ENCODE measurements at places on chromosomes 4 and X.

- DNase-seq, result no peak
Measured at GRCh38 chrX:79556800-79557199, 189.7 kb upstream of the ITM2A start.

GRCh38 chr4:57116245-57116644 lies 6.1 kb upstream of the IGFBP7 start:
- no peak for DNase-seq

- DNase-seq, result peak; percentile 38
Measured at GRCh38 chrX:49309401-49309981, 6.0 kb downstream of the GAGE10 start.

GRCh38 chr4:69092190-69092589 lies 4.1 kb upstream of the UGT2B7 start:
- peak; percentile 59 for DNase-seq

GRCh38 chr4:123043013-123043412 lies 120.6 kb upstream of the NUDT6 start:
- DNase-seq, result no peak

GRCh38 chr4:48461000-48461399 lies 22.1 kb upstream of the SLC10A4 start:
- no peak for DNase-seq

- DNase-seq, result peak; percentile 10
Measured at GRCh38 chrX:22340022-22340616, 67.4 kb downstream of the CBLL2 start.

- DNase-seq, result peak; percentile 28
Measured at GRCh38 chrX:40952855-40953254, 132.4 kb upstream of the USP9X start.

GRCh38 chr4:189377569-189377968 lies 563.1 kb upstream of the FRG1 start:
- DNase-seq, result no peak

DNA sequence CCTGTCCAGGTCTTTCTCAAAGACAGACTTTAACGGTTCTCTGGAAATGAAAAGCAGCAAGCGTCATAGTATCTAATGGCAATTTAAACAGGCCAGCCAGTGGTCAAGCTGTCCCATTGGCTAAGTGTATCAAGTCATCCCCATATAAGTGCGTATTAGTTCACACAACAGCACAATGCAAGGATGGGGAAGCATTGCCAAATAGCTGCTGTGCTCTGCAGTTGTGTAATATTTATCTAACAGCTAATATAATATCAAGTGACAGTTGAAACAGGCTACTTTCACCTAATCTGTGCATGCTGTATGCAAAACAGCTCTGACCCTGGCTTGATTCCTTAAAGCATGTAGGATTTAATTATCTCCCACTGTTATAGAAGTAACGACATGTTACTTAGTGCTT lies 134.8 kb upstream of the PPARGC1A start:
- peak; percentile 59 for DNase-seq

DNA sequence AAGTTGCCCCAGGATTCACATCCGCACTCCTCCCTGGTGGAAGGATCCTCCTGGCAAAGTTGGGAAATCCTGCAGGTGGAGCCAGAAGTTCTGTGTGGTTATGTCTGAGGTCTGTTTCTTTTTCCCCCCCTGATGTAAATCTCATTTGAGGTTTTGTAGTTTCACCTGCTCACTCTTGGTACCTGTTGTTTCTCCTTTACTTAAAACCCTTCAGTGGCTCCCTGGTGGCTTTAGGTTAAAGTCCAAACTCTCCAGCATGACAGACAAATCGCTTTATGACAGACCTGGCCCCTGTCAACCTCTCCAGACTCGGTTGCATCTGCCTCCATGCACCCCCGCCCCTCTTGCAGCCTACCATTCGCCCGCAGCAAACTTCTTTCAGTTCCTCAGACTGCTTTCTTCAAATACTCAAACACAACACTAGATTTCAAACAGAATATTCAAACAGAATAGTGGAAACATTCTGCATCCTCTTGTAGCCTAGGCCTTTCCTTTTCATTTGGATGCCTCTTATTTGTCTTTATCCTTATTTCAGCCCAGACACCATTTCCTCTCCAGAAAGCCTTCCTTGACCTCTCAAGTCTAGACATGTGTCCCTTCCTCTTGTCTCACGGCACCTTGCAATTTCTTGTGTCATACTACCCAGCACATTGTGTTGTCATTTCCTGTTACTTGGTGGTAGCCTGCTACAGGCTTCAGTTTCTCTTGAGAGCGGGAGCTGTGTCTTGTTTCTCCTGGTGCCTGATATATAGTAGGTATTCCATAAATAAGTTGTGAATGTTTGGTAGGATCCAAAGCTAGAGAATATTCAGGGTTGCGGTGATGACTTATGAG lies 24.8 kb downstream of the IL13RA1 start:
- no peak for DNase-seq

DNA sequence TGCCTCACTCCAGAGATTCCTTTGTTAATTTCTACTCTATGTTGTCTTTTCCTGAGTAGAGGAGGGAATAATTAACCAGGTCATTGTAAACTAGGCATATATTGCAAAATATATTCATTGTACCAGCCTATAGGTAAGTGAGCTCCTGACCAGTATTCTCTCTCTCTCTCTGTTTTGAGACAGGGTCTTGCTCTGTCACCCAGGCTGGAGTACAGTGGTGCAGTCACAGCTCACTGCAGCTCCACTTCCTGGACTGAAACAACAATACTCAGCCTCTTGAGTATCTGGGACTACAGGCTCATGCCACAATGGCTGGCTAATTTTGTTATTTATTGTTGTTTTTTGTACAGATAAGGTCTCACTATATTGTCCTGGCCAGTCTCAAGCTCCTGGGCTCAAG lies 198.3 kb downstream of the ARAP2 start:
- no peak for DNase-seq

GRCh38 chr4:155966731-155967395 lies 13.2 kb upstream of the CTSO start:
- peak; percentile 88 for DNase-seq

DNA sequence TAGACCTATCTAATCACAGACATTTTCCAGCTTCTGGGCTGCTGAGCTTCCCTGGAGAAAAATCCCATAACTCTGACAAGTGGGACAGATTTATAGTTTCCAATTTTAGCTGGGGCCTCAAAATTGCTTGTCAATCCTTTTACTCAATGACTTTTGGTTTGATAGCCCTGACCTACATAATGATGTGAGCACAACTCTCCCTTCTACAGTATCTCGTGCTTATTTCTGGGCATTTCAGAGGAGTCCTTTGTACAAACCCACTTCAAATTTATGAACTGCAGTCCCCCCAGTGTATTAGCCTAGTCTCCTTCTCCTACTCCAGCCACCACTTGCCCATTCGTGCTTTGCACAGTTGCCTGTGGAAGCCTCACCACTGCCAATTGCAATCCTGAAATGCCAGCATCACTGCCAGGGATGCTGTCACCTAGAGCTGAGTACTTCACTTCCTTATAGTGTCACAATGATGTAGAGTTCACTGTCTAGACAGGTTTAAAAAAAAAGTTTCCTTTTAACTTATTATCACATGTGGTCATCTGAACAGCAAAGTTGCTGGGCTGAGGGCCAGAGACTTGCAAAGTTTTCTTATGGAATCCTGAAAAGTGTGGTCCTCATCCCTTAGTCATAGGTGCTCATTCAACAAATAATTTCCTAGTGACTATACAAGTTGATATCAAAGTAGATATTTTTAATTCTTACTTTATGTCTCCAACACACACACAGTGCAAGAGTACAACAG lies 21.2 kb downstream of the TRAM1L1 start:
- DNase-seq, result no peak

- DNase-seq, result peak; percentile 24
Measured at GRCh38 chrX:40573763-40574162, 7.0 kb upstream of the ATP6AP2 start.

DNA sequence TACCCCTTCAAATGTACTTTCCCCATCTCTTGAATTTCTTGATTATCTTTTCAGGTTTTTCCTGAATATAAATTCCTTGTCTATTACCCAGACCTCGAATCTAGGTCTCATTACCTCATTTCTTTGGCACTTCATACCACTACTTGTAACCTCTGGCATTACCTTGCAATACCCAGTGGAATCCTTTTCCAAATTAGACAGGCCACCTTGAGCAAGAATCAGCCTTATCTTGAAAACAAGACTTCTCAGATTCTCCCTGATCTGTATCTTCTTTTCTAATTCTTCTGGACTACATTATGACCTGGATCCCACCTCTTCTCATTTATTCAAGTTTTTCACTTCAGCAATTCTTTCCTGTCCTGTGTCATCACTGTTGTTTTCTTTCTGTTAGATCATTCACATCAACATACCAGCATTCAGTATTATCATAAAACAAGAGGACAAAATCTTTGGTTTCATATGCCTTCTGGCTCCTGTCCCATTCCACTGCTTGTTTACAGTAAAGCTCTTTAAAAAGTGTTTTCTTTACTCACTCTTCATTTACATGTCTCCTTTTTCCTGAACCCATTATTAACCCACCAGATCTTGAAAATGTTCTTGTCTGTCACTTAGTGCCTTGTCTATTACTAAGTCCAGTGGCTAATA lies 275.6 kb upstream of the HS3ST1 start:
- no peak for DNase-seq

DNA sequence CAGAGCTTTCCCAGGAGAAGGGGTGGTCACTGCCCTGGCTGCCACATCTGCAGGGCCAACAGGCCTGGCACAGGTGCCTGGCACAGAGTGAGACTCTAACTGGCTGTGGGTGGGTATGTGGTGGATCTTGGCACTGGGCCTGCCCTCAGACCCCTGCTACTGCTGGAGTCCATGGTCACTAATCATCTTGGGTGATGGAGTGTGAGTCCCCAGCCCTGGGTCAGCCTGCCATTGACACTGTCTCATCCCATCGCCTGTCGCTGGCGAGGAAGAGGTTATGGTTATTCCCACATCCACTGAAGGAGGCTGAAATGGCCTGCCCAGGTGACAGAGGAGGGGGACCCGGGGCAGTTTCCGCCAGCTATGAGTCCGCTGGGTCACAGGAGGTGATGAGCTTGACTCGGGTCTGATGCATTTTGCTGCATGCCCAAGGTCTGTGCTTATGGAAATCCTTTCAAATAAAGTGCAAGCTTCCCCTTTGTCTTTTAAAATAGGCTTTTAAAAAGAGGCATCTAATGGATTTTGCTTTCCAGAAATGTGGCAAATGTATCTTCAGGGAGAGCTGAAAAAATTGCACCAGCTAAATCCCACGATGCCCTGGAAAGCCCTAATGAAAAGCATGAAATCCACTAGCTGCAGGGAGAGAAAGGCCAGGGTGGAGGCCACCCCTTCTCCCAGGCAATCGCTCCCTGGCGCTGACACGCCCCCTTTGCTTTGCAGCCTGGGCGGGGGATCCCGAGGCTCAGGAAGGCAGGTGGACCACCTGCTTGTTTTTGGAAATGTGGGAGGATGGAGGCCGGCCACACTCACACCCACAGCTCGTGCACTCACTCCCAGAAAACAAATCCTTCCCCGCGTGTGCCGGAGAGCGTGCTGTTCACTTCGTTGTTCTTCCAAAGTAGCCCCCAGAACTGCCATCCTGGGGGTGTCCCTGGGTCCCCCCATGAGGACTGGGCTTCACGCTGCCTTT lies 54.9 kb downstream of the ABLIM2 start:
- no peak for DNase-seq

DNA sequence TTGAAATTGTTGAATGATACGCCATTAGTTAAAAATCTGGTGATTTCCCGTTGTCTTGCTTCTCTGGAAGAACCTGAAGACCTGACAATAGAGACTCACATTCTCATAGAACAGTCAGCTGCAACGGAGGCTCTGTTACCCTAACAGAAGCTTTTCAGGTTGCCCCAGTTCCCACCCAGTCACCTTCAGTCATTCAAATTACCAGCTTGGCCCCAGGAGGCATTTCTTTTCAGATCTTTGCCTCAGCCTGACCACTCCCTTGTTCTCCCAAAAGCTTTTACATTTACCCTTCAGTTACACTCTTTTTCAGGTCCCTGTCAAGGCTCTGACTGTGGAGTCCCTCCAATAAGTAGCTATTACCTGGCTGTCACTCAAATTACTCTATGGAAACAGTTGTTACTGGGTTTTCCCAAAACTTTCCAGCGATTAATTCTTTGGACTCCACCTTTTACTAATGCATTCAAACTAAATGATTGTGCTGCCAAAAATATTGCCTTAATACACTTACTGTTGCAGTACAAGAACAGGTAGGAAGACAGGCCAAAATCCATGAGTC lies 162.2 kb upstream of the FTHL17 start:
- no peak for DNase-seq

DNA sequence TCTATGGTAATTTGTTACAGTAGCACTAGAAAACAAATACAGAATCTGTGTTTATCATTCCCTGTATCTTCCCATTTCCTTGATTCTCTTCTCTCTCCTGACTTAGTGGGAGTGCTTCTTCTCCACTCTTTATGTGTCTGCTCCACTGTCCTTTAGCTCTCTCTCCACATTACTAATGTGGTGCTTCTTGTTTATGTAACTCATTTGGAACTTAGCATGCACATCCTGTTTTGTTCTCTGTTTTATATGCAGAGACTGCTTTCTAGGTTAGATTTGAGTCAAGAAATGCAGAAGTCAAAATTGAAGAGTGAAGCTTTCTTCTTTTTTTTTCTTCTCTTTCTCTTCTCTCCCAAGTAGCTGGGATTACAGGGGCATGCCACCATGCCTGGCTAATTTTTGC lies 25.9 kb downstream of the ADH1A start:
- peak; percentile 2 for DNase-seq

GRCh38 chr4:7336732-7337131 lies 98.0 kb downstream of the PSAPL1 start:
- no peak for DNase-seq

- DNase-seq, result no peak
Measured at GRCh38 chr4:43765514-43765913, 683.1 kb downstream of the KCTD8 start.

DNA sequence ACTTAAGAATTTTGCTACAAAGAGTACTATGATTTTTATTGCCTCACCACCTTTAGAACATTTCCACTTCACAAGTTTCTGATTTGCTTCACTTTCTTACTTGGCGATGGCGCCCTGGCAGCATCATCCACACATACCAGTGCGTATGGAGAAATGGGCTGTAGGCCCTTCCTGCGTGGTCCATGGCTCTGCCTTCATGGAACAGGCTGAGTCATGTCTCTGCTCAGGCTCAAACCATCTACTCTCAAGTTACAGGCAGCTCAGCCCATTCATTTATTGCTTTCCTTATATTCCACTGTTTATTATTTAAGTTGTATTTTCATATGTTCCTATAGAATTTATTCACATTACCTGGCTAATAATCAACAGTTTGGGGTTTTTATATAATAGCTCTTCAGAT lies 21.1 kb downstream of the CASP3 start:
- DNase-seq, result peak; percentile 38

DNA sequence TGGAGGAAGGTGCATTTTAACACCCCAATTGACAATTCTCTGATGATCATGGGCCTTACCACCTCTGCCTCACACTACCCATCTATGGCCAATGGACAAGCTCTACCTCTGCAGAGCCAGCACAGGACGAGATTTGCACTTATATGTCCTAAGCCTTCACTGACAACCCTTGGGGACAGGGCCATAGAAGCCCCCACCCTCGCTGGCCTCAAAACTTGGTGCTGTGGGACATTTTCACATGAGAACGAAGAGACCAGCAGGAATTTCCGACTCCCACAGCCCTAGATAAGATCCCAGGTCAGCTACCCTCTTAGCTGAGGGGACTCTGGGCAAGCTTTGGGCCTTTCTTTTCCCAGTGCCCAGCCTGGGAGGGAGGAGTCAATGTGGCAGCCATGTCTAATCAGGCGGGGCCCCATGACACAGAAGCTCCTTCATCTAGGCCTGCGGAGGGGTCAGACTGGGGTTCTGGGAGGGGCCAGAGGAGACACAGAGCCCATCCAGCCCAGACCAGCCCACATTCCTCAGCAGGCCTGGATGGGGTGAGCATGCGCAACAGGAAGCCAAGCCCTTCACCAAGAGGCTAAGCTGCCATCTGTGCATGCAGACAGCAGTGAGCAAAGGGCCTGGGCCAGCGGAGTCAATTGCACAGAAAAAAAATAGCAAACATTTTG lies 12.1 kb downstream of the PJA1 start:
- peak; percentile 23 for DNase-seq

Measured in fibroblast of mammary gland (primary cell).